ENCODE measurements at places on chromosomes 2 and 18. TPM values are rescaled to one million over a fixed set of nuclear protein-coding genes. Genes with fewer than 3 reads are reported as not detected.

The DYNAP gene
- total RNA-seq = not detected

The HOXD12 gene
- total RNA-seq = 0.25 TPM

The TXNDC2 gene
- not detected for total RNA-seq

The IL1RN gene
- total RNA-seq = not detected

The PRKAG3 gene
- total RNA-seq = not detected

The TCF23 gene
- not detected for total RNA-seq

The SLC11A1 gene
- total RNA-seq = 0.78 TPM

The CREG2 gene
- not detected for total RNA-seq

The ASB18 gene
- not detected for total RNA-seq

The TCF4 gene
- total RNA-seq = 76.0 TPM

The SLC9A4 gene
- 0.22 TPM for total RNA-seq

The RSAD2 gene
- not detected for total RNA-seq

The GCG gene
- not detected for total RNA-seq

The ATG4B gene
- 152 TPM for total RNA-seq

The SPDYA gene
- total RNA-seq = 1.7 TPM

The ABCG5 gene
- not detected for total RNA-seq

The AKAIN1 gene
- total RNA-seq = not detected

The GAREM1 gene
- total RNA-seq = 1.0 TPM

The PSD4 gene
- 111 TPM for total RNA-seq

The DCC gene
- total RNA-seq = not detected

The DPYSL5 gene
- not detected for total RNA-seq

The CDH19 gene
- not detected for total RNA-seq

The MARCHF7 gene
- 69.6 TPM for total RNA-seq

Measured in OCI-LY7 (cell line).